ENCODE measurements at places on chromosomes 2 and 18.

DNA sequence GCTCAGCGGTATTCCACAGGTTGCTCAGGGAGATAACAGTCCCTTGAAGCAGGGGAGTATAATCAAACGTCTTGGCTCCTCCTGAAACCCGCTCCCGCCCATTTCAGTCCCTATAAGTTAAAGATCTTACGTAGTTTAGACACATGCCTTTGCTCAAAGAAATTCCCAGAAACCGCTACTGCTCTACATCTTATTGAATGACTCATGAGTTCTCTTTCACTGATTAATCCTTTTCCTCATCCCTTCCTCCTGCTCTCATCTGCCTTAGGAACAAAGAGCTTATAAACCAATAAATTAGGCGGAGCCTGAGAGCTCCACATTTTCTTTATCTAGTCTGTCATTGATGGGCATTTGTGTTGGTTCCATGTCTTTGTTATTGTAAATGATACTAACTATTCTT lies 4.2 kb upstream of the SERPINB4 start:
- DNase-seq = no peak

DNA sequence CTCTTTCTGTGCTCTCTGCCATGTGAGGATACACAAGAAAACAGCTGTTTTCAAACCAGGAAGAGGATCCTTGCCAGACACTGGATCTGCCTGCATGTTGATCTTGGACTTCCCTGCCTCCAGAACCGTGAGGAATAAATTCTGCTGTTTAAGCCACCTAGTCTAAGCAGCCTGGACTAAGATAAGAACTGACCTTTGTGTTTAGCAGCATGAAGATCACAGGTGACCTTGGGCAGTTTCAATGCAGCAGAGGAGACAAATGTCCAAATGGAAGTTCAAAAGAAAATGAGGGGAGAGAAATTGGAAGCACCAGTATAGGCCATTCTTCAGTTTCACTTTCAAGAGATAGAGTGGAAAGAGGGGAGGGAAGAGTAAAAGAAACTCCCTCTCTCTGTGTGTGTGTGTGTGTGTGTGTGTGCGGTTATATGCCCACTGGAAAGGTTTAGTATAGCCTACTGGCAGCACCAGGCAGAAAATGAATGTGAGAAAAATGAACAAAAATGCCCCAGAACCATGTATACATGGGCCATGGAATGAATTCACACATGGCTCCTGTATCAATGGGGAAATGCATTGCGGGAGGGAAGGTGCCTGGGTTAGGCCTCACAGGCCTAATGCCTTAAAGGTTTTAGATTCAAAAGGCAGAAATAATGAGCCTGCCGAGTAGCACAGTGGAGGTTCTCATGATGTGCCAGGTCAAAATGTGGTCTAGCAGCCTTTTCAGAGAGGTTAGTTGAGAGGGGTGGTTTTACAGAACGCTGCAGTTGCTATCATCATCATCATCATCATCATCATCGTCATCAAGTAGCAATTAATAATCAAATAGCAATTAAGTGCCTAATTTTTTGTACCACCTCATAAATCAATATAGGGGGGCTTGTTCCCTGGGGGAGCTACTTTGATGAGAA lies 1.1 kb upstream of the CERS6 start:
- no peak for DNase-seq

- DNase-seq = no peak
These were observed 2.7 kb upstream of the TMBIM1 start for GRCh38 chr2:218295029-218295428.

- DNase-seq = no peak
These were observed 27.8 kb downstream of the NXPH2 start for GRCh38 chr2:138752197-138752956.

DNA sequence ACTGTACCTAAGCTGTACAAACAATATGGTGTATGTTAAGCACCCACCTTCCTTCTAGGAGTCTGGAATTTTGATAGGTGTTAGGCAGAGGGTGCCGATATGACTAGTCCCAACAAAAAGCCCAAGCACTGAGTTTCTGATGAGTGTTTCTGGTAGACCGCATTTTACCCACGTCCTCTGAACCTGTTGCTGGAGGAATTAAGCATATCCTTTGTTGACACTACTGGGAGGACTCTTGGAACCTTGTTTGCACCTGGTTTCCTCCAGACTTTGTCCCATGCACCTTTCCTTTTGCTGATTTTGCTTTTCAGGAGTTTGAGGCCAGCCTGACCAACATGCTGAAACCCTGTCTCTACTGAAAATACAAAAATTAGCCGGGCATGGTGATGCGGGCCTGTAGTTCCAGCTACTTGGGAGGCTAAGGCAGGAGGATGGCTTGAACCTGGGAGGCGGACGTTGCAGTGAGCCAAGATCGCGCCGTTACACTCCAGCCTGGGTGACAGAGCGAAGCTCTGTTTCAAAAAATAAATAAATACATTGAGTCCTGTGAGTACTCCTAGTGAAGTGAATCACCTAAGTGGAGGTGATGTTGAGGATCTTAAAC lies 11.4 kb upstream of the SPAST start:
- no peak for DNase-seq

DNA sequence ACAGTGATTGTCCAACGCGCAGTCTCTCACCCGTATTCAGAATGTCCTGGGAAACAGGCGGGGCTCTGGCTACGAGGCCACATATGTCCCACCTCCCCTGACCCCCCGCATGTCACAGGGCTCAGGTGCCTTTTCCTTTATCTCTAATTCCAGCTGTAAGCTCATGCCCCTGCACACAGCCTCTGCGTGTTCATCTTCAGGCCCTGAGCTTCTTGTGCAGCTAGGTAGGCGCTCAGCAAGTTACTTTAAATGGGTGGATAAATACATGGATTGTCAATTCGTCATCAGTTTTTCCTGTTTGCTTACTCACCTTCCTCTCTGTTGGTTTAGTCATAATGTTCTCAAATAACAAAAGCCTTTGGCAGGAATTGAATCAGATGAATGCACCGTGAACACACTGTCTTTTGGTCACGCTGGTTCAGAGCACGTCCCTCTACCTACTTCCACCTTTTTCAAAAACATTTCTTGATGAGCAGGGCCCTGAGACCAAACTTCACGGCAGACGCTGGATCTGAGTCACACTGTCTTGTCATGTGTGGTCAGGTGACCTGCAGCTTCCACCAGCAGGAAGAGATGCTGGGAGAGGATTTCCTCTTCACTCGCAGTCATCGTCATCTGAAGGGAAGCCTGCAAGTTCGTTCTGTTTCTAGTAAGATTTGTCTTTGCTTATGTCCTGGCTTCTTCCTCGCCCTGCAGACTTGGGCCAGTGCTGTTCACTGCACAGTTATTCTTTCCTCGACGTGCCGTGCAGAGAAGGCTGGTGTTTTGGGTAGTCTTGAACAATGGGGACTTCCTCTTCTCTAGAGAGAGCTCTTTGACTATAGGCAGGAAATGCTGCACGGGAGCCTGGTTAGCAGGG lies 138.1 kb downstream of the PTGR3 start:
- DNase-seq = no peak

- no peak for DNase-seq
These were observed 11.1 kb downstream of the COLEC12 start for GRCh38 chr18:489244-490023.

- no peak for DNase-seq
These were observed 27.2 kb downstream of the WIPF1 start for GRCh38 chr2:174570318-174570958.

DNA sequence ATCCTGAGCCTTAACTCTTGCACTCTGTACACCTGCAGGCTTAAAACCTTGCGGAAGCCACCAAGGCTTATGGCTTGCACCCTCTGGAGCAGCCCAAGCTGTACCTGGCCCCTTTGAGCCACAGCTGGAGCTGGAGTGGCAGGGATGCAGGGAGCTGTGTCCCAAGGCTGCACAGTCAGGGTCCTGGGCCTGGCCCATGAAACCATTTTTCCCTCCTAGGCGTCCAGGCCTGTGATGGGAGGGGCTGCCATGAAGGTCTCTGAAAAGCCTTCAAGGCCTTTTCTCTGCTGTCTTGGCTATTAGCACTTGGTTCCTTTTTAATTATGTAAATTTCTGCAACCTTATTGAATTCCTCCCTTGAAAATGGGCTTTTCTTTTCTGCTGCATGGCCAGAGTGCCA lies 56.4 kb downstream of the FAM124B start:
- no peak for DNase-seq

DNA sequence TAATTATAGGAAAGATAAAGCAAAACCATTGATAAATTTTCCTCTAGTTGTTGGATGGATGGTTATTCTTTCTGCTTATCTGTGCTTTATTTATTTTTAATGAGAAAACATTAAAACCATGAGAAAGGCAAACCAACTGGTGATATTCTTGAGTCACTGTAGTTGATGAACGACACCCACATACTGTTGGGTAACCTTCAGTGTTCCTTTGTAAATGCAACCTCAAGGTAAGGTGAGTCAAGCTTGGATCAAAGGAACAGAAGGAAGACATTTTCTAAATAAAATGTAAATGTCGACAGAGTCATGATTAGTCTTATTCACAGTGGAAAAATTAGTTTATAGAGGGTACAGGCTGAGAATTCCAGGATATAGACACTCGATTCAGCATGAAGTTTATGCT lies 12.7 kb downstream of the ABCB11 start:
- DNase-seq = no peak

- DNase-seq = no peak
These were observed 73.0 kb downstream of the FSIP2 start for GRCh38 chr2:185811580-185811979.

DNA sequence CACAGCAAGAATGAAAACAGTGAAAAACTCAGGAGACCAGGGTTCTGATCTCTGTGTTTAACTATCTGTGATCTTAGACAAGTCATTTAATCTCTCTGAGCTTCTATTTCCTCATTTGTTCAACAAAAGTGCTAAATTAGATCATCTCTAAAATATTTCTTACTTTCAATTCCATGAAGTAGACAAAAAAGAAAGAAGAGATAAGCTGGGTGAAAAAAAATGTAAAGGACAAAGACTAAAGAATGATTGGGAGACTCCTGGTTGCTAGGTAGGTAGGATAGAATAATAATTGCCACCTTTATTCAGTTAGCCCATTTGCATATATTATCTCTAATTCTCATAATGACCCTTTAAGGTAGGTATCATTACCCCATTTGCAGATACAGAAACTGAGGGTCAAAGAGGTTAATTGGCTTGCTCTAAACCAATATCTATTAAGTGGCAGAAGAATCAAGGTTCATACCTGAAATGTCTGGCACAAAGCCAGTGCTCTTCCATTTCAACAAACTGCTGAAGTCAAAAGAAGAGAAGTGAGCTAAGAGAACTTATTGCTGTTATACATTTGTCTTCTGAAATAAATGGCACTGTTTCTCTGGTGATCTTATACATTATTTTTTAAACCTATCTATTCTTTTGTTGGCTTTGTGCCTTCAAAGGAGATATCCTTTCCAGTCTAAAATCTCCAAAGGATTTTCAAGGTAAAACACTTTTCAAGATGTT lies 141.7 kb downstream of the OTX1 start:
- peak; percentile 82 for DNase-seq

GRCh38 chr18:23835506-23835905 lies 146.3 kb downstream of the LAMA3 start:
- no peak for DNase-seq

GRCh38 chr2:101803945-101804696 lies 106.6 kb downstream of the MAP4K4 start:
- no peak for DNase-seq

GRCh38 chr2:74028290-74028689 lies 43.6 kb downstream of the TET3 start:
- no peak for DNase-seq

GRCh38 chr18:5729983-5730699 lies 165.2 kb downstream of the TMEM200C start:
- no peak for DNase-seq

DNA sequence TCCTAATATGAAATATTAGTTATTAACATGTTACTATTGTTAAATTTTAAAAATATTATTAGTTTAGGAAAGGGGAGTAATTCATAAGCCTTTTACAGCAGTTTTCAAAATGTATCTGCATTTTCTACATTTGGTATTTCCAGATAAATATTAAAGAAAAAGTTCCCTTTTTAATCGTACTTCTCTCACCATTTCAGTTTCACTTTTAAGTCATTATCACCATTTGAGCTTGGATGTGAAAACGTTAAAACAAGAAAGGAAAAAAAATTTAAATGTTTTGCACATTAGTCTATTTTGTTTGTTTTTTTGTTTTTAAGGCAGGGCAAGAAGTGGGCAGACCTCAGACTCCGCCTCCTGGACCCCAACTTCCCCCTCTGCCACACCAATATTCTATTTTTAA lies 3.3 kb upstream of the SRSF7 start:
- no peak for DNase-seq

DNA sequence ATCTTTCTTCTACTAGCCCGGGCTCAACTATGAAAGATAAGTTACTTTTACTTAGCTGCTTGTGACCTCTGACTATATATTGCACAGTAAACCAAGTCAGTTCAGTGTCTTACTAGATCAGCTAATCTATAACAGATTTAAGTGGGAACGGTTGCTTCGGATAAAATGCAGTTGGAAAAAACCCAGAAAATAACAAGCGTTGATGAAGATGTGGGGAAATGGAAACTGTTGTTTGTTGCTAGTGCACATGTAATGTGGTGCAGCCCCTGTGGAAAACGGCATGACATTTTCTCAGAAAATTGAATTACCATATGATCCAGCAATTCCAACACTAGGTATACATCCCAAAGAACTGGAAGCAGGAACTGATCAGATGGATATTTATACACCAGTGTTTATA lies 248.5 kb downstream of the PRKCE start:
- DNase-seq = no peak

DNA sequence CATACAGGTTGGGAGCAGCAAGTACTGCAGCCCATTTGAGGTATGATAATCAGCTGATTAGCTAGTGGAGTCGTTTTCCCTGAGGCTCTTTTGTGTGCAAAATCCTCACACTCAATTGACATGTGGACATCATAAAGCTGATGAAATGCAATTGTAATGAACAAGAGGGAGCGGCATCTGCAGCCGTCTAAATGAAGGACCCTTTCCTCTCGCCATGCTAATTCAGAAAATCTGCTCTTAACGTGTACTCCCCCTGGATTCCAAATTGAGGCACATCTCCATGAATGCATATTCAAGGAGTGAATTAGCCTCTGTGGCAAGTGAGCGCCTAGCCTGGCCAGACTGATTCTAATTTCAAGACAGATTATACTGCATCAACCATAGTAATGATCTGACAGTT lies 260.9 kb upstream of the ATP5MC3 start:
- DNase-seq = no peak

- DNase-seq = no peak
These were observed 259.4 kb downstream of the ANAPC1 start for GRCh38 chr2:111624411-111625156.
